Psoas muscle (tissue), 8 donors: ENCODE measurements at places on chromosomes 1 and 21. TPM values are rescaled to one million over a fixed set of nuclear protein-coding genes. Genes with fewer than 3 reads are reported as not detected.

The ZNF684 gene
- 1.0 TPM for total RNA-seq

The DENND2D gene
- 1.5 TPM for total RNA-seq

The FAM131C gene
- total RNA-seq = not detected

The AMY1A gene
- not detected for total RNA-seq

The UBXN11 gene
- 7.0 TPM for total RNA-seq

The SPRR4 gene
- not detected for total RNA-seq

The KIF1B gene
- 349 TPM for total RNA-seq

The GOLT1A gene
- total RNA-seq = not detected

The BRINP3 gene
- not detected for total RNA-seq

The OVAAL gene
- total RNA-seq = not detected

The ERICH3 gene
- total RNA-seq = not detected

The TMEM54 gene
- 4.8 TPM for total RNA-seq

The CA14 gene
- total RNA-seq = not detected

The DNASE2B gene
- 0.50 TPM for total RNA-seq
